ENCODE measurements at places on chromosomes 5 and 9.
A peak's percentile ranks its signal among the peaks of the same experiment; 100 is the strongest.

- DNase-seq, result no peak
Measured at GRCh38 chr9:129665389-129665775, at the start of gene PRRX2. TSS of gene PRRX2 (plus strand) at chr9:129665647. CDS start at chr9:129665868, 221 bp downstream.

GRCh38 chr5:146620031-146620668 is 104.2 kb upstream of the GPR151 start:
- DNase-seq, result no peak

DNA sequence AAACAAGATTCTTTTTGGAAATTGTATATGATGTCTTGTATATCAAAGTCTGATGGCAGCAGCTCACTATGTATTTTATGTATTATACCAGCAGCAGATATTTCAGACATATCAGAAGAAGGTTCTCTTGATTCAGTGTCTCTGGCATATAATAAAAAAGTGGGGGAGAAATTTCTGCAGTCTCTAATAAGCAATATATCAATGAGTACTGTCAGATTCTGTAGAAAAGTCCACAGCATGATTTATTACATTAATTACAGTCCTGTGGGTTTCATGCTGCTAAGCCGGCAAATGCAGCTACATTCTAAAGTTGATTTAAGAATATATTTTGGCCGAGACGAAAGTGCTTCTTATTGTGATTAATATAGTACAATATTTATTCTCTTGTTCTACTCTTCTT is 113.1 kb downstream of the KIAA1958 start:
- DNase-seq, result no peak

- DNase-seq, result no peak
Measured at GRCh38 chr5:80042330-80042729, 7.2 kb downstream of the THBS4 start.

GRCh38 chr5:143418140-143418866 is 14.8 kb upstream of the NR3C1 start:
- no peak for DNase-seq

- no peak for DNase-seq
Measured at GRCh38 chr5:16427587-16427986, 38.0 kb downstream of the ZNF622 start.

GRCh38 chr5:115424030-115424429 is 120.5 kb downstream of the FEM1C start:
- DNase-seq, result no peak

DNA sequence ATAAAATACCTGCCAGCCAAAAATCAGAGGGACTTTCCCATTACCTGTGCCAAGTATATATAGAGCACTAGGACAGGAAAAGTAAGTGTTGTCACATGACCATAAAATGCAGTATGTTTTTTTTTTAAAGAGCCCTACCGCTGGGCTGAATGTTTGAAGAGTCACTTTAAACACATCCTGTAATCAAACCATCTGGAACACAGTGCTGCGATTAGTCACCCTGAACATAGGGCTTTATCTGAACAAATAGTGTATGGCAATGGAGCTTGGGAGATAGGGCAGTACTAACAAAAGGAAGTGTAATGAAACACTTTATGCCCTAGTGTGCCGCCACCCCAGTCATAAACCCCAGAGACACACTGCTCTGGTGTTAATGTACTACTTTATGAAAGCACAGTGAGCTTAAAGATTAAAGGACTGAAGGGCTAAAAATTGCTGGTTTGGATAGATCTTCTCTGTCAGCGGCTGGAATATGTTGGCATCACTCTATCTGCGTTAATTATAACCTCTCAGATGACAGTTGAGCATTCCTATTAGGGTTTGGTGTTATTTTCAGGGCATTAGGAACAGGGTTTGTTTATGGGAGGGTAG is 90.4 kb downstream of the ZNF608 start:
- DNase-seq, result no peak

GRCh38 chr9:35948451-35948850 is 9.5 kb downstream of the OR2S2 start:
- no peak for DNase-seq

GRCh38 chr5:153902016-153902415 is 136.7 kb downstream of the FAM114A2 start:
- no peak for DNase-seq

DNA sequence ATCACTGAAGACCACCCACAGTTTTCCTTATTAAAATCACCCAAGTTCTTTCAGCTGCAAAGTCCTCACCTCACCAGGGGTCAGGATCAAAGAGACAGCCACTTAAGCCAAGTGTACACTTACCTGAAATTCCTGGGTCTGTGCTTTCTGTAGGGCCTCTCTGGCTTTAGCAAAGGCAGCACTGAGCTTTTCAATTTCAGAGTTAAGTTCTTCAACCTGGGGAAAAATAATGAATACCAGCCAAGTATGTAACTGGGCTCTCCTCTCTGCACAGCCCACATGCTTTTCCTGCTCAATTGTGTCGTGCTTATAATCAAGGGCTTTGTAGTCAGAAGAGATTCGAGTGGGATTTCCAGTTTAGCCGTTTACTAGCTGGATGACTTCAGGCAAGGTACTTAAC is 55.1 kb downstream of the CDK5RAP2 start:
- no peak for DNase-seq

- DNase-seq, result peak; percentile 56
Measured at GRCh38 chr5:139844472-139845145, 49.0 kb downstream of the PSD2 start.

- DNase-seq, result no peak
Measured at GRCh38 chr5:148933903-148934432, 107.6 kb downstream of the ADRB2 start.

GRCh38 chr9:123062351-123063176 is 29.1 kb downstream of the GPR21 start:
- DNase-seq, result no peak

DNA sequence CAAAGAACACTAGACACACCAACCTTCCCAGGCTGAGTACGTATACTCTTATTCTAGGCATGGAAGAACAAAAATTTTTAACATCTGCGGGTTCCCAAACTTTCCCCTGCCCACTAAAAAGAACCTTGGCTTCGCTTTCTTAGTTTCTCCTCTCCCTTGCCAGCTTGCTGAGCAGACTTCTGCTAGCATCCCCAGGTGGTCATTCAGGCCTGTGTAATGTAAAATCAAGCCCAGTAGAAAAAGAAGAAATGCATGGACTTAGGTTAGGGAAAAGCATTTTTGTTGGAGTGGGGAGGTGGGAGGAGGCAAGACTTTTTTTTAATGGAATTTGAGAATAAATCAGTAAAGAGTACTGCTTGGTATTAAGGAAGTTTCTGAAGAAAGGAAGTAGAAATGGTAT is 331.0 kb upstream of the TLE4 start:
- DNase-seq, result no peak

- no peak for DNase-seq
Measured at GRCh38 chr9:34684816-34685215, 6.3 kb downstream of the CCL19 start.

GRCh38 chr9:31045810-31046209 is 1338.6 kb upstream of the ACO1 start:
- DNase-seq, result no peak

DNA sequence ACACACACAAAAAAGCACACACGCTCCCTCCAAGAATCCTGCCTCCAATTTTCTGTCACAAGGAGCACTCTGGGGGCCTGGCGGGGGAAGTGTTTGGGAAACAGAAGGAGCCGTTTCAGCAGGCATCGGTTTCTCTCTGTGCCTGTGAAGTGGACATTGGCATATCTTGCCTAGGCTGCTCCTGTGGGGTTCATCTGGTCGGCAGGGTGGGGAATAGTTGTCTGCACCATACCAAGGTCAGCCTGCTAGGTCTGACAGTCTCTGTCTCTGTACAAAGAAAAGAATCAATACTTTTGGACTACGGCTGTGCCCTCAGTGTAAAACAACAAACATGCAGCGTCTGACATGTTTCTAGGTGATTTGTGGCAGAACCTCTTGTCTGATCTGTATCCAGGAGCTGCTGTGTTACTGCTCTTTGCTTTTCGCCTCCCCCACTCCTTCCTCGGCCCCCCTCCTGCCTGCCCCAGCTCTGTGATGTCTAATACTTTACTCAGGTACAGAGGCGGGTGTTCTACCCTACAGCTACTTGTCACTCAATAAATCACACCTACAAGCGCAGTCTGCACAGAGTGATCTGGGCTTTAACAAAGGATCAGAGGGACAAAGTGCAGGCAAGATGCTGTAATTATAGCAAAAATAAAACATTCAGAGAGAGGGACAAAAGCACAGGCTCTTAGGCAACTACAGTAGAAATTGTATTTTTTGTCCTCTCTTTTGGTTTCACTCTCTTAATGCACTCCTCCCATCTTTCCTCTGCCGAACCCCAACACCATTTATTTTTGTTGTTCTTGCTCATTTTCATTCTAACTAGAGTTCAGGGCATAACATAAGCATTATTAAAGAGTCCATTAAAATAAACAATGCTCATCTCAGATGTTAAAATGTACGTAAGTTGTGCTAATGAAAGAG is 216.7 kb downstream of the BNC2 start:
- DNase-seq, result no peak

GRCh38 chr5:74787424-74787823 is 20.4 kb downstream of the NSA2 start:
- no peak for DNase-seq

GRCh38 chr5:180084638-180085561 is 13.3 kb upstream of the RNF130 start:
- no peak for DNase-seq

DNA sequence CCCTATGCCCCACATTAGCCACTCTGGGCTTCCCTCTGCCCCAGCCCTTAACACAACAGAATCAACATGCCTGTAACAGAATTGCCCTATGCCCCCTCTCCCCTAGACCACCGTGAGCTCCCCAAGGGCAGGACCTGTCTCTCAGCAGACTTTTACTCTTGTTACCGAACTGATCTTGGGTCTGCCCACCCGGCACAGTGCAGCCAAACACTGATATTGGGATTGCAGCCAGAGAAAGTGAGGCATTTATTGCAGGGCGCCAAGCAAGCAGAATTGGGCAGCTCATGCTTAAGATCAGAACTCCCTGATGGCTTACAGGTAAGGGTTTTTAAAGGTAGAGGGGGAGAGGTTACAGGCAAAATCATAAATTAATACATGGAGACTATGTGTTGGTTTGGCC is 33.5 kb upstream of the KCNIP1 start:
- no peak for DNase-seq
